ENCODE measurements at places on chromosomes 2 and 18.

DNA sequence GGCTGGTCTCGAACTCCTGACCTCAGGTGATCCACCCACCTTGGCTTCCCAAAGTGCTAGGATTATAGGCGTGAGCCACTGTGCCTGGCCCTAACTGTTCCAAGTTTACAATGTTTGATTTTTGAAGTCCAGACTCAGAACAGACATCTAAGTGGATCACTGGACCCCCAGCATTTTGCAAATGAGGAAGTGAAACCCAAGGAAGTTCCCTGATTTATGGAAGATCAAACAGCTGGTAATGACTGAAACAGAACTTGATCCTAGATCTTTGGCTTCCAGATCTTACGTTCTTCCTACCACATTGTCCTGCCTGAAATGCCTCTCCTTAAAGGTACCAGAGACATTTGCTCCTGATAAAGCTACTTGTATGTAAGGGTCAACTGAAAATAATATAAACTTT, 58.3 kb upstream of the NCOA1 start:
- DNase-seq, result no peak

GRCh38 chr2:18078216-18078615, 199.7 kb downstream of the KCNS3 start:
- no peak for DNase-seq

GRCh38 chr2:50178050-50178449, 853.9 kb downstream of the NRXN1 start:
- no peak for DNase-seq

DNA sequence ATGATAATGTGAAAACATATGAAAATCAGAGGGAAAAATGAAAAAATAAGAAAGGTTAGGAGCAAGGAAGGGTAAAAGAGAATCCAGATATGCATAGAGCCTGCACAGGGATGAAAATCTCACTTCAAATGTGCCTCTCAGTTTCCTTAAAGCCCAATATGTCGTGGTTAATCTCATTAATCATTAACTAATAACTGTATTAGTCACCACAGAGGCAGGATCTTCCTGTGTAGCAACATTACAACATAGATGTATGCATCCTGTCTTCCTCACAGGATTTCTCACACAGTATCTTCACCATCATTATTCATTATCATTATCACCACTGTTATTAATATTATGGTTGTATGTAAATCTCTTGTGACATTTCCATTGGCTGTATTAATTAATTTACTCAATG, 361.2 kb upstream of the SOX11 start:
- DNase-seq, result no peak

DNA sequence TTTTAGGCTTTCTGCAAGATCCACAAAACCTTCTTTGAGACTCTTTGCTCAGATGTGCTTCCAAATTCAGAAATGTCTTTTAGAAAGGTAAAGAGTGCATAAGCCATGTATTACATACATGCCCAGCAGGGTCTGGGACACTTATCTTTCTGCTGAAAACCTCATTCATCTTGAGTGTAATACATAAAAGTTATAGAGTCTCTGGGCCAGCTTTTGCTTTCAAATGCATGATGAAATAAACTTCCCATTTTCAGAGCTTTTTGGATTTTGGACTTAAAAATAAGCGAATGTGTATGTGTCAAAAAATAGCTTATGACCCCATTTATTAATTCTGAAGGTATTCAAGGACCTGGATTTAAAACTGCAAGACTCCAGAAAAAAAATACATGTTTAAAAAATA, 8.0 kb downstream of the CYRIA start:
- DNase-seq, result no peak

DNA sequence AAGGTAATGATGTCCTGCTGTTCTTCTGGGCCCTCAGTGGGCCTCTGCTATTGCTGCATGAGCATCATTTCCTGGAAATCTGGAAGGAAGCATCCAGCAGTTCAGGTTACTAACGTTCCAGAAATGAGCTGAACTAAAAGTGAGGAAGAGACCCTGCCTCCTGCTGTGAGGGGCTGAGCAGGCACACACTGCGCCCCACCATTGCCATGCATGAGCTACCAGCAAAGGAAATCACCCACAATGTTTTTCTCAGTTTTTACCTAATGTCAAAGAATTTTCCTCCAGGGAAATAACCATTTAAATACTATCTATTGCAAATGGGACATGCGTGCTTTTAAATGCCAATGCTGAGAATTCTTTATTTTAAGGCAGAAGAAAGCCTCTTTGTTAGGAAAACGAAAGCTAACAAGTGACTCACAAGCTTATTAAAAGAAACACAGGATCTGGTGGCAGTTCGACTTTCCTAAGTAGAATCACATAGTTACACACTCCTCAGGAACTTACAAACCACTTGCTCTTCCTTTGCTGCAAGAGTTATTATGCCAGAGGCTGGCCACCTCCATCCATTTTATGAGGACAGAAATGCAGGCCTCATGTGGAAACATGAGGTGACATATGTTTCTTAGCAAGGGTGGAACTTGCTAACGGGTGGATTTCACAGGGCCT, 152.6 kb upstream of the TTC39C start:
- no peak for DNase-seq

DNA sequence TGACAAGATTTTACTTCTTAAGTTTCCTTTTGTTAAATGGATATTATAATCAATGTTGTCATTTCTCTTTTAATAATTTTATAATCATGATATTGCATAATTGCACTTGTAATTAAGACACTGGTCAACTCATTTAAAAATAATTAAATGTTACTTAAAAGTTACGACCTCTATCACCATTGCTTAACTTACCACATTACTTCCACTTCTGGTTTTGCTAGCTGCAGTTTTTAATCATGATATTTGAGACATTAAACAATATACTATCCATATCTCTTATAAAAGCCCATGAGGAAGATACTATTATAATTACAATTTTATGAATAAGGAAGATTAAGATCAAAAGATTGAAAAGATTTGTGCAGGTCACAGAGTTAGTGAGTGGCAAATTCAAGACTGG, 502.0 kb downstream of the RNF144A start:
- DNase-seq, result no peak

GRCh38 chr2:193463011-193463410, 1268.3 kb upstream of the TMEFF2 start:
- DNase-seq, result no peak

DNA sequence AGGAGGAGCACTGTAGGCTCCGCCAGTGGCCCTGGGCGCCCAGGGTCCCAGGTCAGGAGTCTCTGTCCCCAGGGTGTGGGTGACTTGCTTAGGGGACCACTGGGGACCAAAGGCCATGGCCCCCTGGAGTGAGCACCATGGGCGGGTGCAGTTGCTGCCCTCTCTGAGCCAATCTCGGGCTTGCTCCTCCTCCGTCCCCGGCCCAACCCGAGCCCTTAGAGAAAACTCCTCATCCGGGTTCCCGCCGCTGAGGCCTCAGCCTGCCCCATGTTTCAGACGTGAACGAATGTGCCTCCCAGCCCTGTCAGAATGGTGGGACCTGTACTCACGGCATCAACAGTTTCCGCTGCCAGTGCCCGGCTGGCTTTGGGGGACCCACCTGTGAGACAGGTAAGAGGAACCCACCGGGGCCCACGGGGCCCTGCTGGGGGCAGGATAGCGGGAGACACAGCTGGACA, 38.6 kb downstream of the SNED1 start:
- DNase-seq, result no peak

DNA sequence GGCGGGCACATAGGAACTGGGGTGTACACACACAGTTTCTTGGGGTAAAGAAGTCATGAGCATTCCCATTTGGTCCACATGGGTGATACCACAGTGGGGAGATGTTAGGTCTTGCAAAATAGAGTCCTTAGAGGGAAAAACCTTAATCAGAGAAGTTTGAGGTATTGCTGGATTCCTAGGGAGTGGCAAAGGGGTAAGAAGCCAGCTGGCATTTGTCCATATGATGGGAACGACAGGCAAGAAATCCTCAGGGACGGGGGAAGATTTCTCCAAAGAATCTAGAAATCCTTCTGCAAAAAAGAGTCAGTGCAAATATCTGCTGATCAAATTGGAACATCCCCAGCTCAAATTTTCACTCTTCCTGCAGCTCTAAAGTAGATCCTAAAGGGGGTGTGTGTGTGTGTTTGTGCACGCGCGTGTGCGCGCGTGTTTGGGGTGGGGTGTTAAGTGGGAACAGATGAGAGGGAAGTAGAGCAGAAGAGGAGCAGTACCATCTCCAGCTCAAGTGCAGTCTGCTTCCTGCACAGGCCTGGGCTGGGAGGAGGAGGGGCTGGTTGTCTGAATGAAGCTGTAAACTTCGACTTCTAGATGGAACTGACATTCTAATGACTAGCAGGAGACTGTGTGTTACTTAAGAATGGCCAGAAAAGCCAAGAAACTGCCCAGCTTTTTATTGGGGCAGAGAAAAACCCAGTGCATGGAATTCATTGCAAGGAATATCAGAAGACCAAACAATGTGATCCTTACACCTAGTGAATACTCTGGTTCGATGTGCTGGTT, 168.0 kb downstream of the SPP2 start:
- no peak for DNase-seq

- no peak for DNase-seq
Observed at GRCh38 chr2:33013684-33014110, 66.9 kb downstream of the LTBP1 start.

GRCh38 chr2:99035920-99036319, 99.9 kb upstream of the CRACDL start:
- DNase-seq, result no peak

DNA sequence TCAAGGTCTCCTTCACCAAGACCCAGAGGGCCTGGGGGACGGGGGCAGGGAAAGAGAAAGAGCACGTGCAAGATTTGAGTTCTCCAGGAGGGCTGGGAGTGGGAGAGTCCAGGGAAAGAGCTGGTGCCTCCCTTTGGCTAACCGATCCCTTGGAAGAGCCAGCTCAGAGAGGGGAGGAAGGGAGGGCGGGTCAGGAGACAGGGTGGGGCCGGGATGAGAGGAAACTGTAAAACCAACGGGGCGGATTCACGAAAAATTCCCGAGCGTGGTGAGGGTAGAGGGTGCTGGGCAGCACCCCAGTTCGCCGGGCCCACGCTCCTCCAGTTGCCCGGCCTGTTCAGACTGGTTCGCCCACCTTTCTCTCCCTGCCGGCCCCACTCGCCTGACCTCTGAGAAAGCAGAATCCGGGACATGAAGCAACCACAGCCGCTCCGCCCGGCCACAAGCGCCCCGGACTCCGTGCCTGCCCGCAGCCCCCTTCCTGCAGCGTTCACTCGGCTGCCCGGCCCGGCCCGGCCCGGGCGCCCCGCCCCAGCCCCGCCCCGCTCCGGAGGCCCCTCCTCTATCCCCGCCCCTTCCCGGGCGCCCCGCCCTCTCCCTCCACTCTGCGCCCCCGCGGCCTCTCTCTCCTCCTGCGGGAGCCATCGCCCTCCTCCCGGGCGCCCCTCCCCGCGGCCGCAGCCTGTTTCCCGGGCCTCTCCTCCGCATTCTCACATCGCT, 230.9 kb upstream of the SMAD2 start:
- peak; percentile 52 for DNase-seq

DNA sequence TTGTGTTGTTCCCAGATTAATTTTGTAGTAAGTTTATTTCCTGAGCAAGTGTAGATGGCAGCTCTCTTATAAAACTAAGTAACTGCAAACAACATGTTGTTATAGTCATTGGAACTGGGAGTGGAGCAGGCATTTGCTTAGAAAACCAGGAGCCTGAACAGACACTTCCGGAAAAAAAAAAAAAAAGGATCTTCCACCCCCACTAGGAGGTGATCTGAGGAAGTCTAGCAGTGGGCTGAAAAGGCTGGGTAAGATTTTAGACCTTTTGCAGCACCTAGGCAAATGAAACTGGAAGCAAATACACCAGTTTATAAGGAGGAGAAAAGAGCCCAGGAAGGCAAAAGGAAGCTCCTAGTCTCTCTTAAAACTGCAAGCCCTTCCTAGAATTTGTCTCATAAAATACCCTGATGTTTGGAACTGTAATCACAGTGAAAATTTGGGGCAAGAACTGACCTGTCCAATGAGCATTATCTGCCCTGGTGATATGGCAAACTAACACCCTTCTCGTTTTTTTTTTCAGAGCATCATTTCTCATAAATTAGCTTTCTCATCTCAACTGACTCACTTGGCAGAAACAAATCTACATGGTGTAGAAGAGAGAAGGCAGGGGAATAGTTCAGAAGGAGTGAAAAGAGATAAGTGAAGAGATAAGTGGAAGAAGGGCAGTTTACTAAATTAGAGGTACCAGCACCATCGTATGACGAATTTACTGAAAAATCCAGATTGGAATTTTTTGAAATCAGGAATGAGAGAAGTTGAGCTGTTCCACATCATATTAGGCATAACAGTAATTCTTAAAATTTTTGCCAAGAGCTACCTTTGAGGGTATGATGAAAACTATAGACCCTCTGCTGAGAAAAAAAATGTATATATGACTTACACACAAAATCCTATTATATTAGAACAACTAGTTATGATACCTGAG, 4.2 kb upstream of the CCNYL1 start:
- no peak for DNase-seq

- DNase-seq, result no peak
Observed at GRCh38 chr2:26733413-26733812, 30.7 kb upstream of the SLC35F6 start.

DNA sequence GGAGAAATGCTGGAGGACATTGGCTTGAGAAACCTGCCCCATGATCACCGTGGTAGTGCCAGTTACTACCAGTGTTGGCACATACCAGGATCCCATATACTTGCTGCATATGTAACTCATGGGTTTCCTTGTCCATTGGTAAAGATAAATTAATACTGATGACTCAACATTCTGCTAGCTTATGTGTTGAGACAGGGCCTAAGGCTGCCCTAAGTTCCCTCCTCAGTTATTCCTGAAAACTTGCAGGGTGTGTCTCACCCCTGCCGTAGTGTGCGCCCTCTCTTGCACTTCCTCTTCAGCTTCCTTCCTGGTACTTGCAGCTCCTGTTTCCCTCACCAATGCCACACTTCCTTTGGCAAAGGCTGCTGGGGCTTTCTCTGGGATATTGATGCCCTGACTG, 4.3 kb upstream of the INO80C start:
- DNase-seq, result no peak

- no peak for DNase-seq
Observed at GRCh38 chr2:157052685-157053224, 204.8 kb upstream of the GALNT5 start.

DNA sequence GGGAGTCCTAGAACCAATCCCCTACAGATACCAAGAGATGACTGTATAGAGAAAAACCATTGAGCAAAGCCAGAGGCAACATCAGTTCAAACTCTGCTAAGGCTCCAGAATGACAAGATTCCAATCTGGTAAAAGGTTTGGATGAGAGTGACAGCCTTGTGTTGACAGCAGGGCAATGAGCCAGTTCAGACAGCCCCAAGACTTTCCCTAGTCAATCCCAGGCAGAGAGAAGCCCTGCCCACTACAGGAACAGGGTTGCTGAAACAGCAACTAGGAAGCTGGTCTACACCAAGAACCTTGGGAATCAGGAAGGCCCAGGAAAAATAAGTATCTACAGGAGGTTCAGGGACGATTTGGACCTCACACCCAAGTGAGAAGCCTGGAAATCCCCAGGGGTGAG, 3.3 kb downstream of the PSTPIP2 start:
- DNase-seq, result no peak

GRCh38 chr2:179981085-179981484, 26.0 kb downstream of the CWC22 start:
- DNase-seq, result no peak
